ENCODE measurements at places on chromosomes 3 and 15.

GRCh38 chr3:73143401-73143800 is 81.9 kb downstream of the EBLN2 start:
- no peak for DNase-seq

DNA sequence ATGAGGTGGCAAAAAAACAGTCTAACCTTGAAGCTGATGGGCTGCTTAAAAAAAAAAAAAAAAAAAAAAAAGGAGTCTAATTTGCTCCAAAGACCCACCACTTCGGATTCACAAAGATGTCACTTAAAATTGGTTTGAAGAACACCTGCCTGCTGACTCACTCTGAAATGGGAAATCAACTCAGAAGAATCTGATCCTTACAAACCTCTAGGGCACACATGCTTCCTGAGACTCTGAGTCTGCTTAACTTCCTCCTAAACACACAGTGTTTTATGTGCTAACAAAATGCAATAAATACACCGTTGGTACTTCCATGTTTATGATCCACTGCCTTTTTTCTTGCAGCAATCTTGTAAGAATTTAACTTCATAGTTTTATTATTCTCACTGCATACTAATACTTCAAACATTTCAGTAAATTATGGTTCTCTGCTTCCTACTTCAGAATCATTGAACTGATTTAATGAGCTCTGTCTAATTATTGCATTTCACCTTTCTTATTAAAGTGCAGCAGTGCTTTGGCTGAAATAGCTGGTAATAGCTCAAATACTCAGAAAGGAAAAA is 73.0 kb upstream of the FRMD4B start:
- peak; percentile 69 for DNase-seq

DNA sequence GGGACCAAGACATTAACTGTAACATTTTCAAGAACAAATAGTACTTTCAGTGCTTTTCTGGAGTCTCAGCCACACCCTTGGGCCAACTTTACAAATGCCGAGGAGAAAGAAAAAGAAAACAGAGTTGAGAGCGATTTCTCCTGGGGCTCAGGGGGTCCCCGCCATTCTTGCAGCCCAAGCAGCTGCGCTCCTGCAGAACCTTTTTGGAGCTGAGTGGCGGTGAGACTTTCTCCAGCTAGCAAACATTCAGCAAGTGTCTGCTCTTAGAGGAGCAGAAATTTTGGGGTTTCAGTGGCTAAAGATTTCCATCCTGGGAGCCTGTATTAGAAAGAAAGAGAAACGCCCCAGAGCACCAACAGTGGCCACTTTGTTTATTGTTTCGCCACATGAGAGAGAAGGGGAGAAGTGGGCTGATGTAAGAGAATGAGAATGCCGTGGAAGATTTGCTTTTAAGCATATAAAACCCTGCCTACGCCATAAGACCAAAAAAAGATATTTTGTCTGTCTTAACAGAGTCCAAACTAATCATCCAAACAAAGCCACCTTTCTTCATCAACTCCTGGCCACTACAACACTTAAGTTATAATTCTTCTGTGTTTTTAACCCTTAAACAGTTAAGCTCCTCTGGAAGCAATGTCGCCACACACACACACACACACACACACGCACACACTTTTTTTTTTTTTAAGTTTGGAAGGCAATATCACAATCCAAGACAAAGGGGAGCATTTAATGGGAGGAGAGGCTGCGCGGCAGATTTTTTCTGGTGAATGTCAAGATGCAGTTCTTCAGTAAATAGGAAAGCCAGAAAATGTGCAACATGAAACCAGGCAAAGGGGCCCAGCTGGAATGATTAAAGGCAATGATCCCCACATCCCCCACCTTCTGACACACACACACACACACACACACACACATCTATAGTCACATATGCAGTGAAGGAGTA is 19.2 kb downstream of the EID1 start:
- DNase-seq: no peak

- no peak for DNase-seq
These were observed 31.1 kb upstream of the NEO1 start for GRCh38 chr15:73021139-73021621.

DNA sequence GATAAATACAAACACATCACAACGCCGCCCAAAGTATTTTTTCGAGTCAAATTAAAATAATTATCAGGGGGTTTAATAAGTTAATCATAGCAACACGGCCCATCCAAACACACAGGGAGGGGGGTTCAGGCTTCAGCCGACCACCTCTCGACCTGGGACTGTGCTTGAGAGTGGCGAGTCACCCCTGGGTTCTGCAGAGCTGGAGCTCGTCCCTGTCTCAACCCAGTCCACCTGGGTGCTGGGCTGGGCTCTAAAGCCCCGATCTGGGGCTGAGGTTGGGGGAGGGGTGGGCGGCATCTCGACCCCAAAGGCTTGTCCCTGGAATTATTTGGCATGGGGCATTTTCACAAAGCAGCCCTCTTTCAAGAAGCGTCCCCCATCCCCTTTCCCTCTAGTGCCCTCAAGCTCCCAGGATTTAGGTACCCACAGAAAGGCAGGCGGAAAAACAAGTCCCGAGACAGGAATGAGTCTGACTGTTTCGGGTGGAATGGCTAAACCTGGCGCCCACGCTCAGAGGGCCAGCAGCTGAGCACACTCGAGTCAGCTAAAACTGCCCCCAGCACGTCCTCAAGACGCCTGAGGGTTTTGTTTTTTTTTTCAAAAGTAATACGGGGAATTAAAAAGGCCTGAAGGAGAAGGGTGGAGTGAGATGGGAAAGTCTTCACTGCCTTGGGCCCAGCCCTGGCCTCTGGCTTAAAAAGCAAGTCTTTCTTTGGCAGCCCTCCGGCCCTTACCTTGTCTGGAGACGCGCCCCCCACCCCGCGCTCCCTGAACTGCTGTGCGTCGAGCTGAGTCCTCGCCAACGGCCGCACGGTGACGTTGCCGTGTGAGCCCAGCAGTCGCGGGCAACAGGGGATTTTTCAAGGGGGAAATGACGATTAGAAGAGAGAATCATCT is 32.5 kb downstream of the NR2F2 start:
- no peak for DNase-seq

- no peak for DNase-seq
These were observed 41.9 kb downstream of the FAM43A start for GRCh38 chr3:194727435-194728128.

- DNase-seq: no peak
These were observed 15.5 kb downstream of the SLC25A26 start for GRCh38 chr3:66236281-66236680.

DNA sequence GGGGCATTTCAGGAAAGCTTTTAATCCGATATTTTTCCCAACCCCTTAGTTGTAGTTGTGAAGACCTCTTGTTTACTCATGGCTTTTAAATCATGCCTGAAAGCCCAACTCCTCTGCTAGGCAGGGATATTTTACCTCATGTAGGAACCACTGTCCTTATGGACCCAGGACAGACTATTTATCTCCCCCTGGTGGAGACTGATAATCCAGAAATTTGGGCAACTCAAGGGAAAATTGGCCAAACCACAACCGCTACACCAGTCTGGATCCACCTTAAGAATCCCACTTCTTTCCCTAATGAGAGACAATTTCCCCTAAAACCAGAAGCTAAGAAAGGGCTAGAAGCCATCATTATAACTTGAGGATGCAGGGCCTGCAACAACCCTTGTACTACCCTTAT is 248.1 kb upstream of the STAC start:
- no peak for DNase-seq

DNA sequence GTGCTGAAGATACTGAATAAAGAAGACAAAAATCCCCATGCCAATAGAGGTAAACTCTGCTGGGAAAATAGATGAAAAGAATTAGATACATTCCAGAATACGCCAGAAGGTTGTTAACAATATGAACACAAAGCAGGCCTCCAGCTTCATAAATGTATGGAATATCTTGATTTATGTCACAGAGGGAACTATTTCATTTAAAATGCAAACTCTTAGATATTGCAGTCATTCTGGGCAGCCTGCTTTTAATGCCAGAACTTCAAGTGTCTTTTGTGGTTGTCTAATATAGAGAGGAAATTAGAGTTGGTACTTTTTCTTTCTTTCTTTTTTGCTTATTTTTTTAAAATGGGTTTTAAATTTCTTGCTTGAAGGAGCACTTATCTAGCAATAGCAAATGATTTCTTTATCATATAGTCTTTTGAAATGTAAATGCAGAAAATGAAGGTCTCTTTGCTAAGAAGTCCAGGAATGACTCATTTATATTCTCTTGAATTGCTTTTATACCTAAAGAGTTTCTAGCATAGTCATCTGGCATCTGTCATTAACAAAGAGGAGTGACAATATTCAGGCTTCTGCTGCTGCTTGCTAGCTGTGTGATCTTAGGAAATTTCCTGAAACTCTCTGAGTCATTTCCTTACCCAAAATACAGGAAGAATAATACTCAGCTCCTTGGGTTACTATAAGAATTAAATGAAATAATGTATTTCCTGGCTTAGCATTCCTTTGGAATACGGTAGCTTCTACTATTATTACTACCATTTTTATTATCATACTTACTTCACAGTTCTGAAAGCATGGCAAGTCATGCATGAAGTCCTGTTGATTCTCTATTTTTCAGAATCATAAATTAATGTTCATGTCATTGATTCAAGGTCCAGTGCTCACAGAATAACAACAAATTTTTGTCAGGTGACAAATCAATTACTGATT is 527.6 kb downstream of the DIPK2A start:
- DNase-seq: no peak
